ENCODE measurements at places on chromosomes 1 and 21.

- no peak for DNase-seq
These were observed 3.5 kb upstream of the KRTAP27-1 start for GRCh38 chr21:30340714-30341573.

GRCh38 chr1:15116966-15117365, 36.6 kb upstream of the TMEM51 start:
- DNase-seq: no peak

GRCh38 chr1:244337839-244338238, 113.9 kb downstream of the ADSS2 start:
- DNase-seq: no peak

DNA sequence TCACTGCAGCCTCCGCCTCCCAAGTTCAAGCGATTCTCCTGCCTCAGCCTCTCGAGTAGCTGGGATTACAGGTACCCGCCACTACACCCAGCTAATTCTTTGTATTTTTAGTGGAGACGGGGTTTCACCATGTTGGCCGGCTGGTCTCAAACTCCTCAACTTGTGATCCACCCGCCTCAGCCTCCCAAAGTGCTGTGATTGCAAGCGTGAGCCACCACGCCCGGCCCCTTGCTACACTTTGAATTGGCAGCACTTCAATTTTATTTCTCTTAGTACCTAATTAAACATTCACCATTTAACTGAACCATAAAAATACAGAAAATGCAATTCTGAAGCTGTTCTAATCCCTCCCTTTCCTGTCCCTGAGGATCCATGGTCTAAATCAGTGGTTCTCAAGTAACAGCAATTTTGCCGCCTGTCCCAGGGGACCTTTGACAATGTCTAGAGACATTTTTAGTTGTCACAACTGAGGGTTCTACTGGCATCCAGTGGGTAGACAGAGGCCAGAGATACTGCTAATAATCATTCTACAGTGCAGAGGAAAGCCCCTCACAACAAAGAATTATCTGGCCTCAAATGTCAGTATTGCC, 4.3 kb upstream of the BCL2L15 start:
- no peak for DNase-seq

GRCh38 chr1:14964711-14965055, 188.9 kb upstream of the TMEM51 start:
- DNase-seq: no peak

- DNase-seq: no peak
These were observed 5.9 kb downstream of the TTC39A start for GRCh38 chr1:51324251-51325010.

GRCh38 chr1:42170779-42171621, 6.5 kb upstream of the GUCA2A start:
- DNase-seq: no peak

DNA sequence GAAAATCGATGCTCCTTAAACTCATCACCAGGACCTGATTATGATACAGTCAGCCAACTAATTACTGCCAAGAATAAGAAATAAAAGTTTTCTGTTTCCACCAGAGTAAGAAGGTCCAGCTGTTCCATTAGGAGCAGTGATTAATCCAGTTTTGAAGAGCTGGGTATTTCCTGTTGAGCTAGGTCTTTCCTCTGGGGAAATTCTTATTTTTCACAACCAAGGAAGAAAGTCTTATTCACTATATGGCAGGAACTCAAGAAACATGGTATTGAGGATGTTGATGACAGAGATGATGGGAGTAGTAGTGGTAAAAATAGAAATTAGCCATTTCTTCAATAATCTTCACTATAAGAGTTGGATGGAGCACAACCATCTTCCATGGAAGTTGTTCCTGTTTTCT, 374.6 kb upstream of the RUNX1 start:
- no peak for DNase-seq

- no peak for DNase-seq
These were observed 16.7 kb upstream of the PRDM15 start for GRCh38 chr21:41895643-41896493.

- no peak for DNase-seq
These were observed 10.9 kb downstream of the LSS start for GRCh38 chr21:46217511-46218196.

All from hematopoietic multipotent progenitor cell treated with erythropoietin and hydrocortisone succinate and interleukin-3 and kit ligand, for 17 days (in vitro differentiated cells).